ENCODE measurements at places on chromosomes 12 and 14.

DNA sequence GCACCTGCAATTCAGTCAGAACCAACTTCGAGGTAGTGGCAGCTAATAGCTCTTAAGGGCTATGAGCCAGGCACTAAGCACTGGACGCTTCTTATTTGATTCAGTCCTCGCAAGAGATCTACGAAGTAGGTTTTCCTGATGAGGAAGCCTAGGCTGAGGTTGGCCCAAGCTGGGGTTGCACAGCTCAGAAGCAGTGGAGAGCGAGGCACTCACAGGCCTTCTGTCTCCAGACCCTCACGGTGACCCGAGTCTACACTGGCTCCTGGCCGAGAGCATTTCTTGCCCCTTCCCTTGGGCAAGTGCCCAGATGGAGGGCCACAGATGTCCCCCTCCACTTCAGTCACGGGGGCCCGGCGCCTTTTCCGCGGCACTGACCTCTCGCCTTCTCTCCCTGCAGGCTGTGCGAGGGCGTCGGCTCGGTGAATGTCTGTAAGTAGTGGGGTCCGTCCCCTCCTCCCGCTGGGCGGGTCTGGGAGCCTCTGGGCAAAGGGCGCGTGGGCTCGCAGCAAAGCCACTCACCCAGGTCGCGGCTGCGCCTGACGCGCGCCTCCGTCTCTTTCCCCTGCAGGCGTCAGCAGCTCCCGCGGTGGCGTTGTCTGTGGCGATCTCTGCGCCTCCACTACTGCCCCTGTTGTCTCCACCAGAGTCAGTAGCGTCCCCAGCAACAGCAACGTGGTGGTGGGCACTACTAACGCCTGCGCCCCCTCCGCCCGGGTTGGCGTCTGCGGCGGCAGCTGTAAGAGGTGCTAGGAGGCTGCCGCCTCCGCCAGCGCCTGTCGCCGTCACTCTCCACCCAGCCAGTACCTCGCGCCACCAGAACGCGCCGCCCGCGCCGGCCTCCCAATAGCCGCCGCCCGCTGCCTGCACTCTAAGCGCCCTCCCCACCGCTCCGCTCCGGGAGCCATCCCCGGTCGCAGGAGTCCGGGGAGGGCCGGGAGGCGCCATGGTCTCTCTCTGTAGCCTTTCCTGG is 13.1 kb downstream of the KRT83 start:
- DNase-seq = no peak

DNA sequence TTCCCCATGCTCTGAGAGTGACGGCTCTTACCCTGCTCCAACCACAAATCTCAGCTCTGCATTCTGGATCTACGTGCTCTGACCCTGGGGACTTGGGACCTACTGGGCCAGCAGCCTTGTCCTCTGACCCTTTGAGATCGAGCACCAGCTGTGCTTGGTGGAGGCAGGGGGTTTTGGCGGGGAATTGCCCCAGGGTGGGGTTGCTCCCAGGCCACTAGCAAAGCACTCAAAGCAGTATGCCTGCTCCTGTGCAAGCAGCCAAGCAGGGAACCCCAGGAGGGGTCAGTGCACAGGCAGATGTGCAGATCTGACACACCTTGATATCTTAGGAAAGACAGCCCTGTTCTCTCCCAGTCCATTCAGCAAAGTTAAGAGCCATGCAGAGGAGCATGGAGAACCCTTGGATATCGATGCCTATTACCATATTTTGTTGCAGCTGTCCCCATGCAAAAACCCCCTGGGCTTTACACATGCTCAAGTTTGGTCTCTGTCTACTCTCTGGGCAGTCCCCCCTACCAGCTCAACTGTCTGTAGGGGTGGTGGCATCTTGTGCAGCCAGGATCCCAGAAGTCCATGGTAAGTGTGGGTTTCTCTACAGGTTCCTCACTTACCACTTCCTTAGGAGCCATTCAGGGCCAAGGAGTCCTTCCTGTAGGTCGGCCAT is 319.0 kb downstream of the TMTC2 start:
- no peak for DNase-seq

DNA sequence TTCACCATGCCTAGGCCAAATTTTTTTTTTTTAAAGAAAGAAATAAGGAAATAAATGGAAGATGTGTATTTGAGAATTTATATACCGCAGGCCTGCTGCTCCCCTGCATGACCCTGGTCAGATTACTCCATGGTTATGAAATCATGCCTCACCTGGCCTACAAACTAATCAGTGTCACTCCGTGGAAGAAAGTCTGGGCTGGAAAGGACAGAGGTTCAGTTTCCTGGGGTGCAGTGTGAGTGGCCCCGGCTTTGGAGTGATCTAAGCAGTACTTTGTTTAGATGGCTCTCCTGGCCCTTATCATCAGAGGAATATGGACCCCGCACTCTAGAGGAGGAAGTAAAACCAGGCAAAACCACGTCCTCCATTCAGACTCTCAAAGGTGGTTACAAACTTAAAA is 9.6 kb downstream of the APOBEC1 start:
- no peak for DNase-seq

- DNase-seq = no peak
Measured at GRCh38 chr12:88925454-88925853, 345.2 kb upstream of the KITLG start.

DNA sequence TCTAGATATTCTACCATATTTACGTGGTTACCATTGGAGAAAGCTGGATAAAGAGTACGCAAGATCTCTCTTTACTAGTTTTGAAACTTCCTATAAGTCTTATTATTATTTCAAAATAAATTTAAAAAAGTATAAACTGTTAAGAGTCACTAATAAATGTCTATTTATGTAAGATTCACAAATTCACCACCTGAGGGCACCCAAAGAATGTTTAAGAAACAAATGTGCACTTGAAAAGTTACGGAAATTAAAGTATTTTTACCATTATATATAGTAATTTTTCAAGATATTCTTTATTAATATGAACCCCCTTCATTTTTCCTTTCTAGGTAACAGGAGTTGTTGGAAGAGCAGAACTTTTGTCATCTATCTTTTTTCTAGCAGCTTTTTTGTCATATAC is 11.9 kb downstream of the TMTC3 start:
- peak; percentile 14 for DNase-seq

- DNase-seq = no peak
Measured at GRCh38 chr12:10167599-10167998, 4.3 kb downstream of the OLR1 start.

DNA sequence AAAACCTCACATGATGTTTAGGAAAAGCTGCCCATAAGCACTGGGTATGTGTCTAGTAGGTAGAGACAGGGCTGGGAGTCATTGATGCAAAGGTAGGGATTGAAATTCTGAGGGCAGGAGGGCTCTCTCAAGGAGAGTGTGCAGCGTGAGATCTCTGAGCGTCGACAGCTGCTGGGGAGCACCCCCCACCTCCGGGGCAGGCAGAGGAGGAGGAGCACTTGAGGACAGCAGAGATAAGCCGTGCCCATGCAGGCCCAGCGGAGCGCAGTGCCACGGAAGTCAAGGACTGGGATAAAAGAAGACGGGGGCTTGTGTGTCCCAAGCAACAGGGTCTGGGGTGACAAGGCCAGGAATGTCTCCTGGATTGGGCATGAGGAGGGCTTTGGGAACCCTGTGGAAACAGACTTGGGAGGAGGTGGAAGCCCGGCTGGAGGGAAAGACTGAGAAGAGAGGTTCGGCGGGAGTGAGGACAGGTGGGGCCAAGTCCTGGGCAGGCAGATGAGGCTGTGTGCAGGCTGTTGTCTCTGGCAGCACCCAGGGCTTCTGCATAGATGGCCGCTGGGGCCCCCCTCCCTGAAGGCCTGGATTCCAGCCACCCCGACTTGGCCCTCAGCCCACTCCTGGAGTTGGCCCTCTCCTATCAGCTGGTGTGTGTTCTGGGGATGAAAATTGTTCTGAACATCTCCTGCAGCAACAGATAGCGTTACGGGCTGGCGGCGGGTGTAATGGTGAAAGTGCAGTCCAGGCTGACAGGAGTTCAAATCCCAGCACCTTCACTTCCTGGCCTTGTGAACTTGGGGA is 1.9 kb downstream of the CACNA2D4 start:
- DNase-seq = no peak
